EH (cell line): ENCODE measurements at places on chromosomes 1 and 21.

DNA sequence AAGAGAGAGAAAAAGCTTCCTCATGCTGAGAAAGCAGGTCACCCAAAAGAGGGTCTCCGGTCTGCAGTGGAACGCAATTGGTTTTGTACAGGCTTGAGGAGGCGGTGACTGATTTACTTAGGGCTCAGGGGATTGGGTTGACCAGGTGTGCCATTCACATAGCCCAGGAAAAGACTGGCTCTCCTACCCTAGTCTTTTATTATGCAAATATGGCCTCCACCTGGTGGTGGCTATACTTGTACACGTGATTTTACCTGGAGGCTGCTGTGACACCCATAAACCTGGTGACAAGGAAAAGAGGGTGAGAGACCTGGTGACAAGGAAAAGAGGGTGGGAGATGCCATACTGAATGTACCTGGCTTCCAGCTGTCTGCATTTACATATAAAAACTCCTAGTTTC lies 49.9 kb downstream of the DNTTIP2 start:
- DNase-seq, result no peak

- no peak for DNase-seq
Observed at GRCh38 chr1:183947988-183948387, 89.5 kb downstream of the COLGALT2 start.

DNA sequence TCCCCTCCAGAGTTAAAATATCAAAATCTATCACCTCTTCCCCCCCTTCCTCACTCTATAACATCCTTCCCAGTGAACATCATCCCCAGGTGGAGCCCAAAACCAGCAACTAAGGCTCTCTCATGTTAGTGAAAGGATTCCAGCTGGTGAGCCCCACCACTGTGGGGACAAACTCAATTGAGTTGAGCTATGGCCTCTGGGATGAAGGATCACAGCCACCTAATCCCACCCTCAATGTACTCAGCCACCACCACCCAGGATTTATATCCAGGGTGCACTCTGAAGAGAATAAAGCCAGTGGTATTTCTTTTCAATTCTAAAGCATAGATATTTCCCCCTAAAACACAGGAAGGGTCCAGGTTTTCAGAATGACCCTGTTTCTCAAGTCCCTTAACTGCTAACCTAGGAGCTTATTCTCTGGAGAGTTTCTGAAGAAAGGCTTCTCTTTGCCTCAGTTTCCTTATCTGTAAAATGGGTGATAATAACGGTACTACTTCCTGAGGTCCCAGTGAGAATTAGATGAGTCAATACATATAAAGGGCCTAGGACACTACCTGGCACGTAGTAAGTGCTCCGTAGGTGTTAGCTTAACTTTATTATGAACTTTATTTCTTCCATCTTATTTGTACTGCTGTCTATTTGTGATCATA lies 15.6 kb upstream of the BOLA1 start:
- DNase-seq, result no peak

- peak; percentile 82 for DNase-seq
Observed at GRCh38 chr1:186183219-186183618, 191.8 kb downstream of the TPR start.

GRCh38 chr1:232951180-232951579 lies 769 bp downstream of the NTPCR start:
- peak; percentile 30 for DNase-seq

GRCh38 chr1:54967372-54967771 lies 13.1 kb upstream of the TMEM61 start:
- DNase-seq, result peak; percentile 46

GRCh38 chr1:213828867-213829266 lies 158.9 kb upstream of the PROX1 start:
- no peak for DNase-seq

DNA sequence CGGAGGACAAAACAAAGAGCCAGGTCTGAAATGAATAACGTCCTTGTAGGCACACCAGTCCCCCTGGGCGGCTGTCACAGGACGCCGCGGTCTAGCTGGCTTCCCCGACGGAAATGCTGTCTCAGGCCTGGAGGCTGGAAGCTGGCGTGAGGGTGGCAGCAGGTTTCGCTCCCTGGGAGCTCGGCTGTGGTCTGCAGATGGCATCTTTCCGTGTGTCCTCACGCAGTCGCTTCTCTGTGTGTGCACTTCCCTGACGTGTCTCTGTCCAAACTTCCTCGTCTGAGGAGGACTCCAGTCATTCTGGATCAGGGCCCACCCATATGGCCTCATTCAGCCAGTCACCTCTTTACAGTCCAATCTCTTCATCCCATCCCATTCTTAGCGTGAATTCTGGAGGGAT lies 14.2 kb downstream of the TNFRSF14 start:
- DNase-seq, result peak; percentile 18

GRCh38 chr1:27507960-27508665 lies 18.1 kb upstream of the WASF2 start:
- no peak for DNase-seq

DNA sequence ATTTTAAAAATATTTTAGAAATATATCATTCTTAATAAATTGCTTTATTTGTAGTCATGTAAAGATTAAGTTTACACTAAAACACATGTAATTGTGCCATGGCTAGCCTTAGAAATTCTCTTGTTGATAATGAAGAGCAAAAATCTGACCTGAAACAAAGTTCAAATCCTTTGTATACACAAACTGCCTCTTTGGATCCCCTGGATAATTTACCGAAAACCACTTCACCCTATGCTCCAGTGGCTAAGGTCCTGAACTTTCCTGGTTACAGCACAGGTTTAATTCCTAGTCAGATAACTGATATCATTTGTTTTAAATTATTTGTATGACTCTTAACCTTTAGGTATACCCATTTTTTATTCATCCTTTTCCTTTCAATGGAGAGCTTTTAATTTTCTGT lies 1093.2 kb upstream of the ADGRL4 start:
- no peak for DNase-seq

DNA sequence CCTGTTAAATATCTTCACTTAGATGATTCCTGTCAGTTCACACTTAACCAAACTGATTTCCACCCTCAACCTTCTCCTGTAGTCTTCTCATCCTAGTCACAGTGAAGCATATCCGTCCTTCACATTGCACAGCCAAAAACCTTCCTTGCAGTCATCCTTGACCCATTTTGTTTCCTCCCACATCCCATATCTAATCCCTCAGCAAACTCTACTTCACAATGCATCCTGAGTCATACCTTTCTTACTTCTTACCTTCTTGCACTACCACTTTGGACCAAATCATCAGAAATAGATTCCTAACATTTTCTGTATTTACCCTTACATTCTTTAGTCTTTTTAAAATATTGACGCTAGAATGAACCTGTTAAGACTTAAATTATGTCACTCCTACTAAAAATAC lies 86.9 kb downstream of the OLFML2B start:
- DNase-seq, result no peak

DNA sequence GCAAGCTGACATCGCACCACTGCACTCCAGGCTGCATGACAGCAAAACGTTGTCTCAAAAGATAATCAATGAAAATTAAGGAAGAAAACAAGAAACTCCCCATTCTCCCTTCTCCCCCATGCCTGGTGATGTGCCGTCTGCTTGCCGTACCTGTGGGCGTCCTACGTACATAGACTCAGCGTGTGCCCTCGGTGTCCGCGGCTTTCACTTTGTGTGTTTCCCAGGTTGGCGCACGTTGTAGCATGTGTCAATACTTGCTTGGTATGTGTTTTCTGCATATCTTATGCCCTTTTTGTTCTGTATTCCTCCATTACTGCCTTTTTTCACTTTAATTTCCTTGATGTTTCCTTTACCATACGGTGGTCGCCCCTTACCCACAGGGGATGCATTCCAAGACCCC lies 53.8 kb downstream of the PCNT start:
- no peak for DNase-seq

DNA sequence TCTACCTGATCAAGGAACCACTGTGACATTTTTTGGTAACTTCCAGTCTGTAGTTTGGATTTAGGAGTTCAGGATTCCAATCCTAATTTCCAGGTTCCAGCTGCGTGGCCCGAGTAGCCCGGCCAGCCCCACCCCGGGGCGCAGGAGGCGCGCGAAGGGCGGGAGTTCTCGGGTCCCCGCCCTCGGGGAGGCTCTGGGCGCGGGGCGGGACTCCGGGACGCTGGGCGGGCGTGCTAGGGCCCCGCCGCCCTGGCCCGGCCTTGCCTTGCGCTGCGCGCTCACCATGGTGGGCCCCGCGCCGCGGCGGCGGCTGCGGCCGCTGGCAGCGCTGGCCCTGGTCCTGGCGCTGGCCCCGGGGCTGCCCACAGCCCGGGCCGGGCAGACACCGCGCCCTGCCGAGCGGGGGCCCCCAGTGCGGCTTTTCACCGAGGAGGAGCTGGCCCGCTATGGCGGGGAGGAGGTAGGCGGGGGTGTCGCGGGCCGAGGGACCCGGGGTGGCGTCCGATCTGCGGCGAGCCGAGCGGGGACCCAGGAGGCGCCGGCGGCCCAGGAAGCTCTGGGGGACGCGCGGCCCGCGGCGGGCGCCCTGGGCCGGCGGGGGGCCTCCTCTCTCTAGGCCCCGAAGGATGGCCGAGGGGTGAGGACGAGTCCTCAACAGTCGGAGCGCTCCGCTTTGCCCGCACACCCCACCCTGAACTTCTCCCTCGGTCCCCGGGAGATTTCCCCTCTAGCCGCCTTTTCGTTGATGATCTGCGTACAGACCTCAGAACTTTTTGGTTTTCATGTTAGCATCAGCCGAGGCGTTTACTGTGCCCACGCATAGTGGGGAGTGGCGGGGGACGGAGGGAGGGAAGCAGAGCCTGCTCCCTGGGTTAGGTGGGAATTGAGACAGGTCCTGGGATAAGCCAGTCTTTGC lies at the start of gene NENF:
TSS of gene NENF (plus strand) at position 260 of the 916 bp plus-strand sequence. CDS start at position 284, 24 bp downstream.
- DNase-seq, result peak; percentile 85

DNA sequence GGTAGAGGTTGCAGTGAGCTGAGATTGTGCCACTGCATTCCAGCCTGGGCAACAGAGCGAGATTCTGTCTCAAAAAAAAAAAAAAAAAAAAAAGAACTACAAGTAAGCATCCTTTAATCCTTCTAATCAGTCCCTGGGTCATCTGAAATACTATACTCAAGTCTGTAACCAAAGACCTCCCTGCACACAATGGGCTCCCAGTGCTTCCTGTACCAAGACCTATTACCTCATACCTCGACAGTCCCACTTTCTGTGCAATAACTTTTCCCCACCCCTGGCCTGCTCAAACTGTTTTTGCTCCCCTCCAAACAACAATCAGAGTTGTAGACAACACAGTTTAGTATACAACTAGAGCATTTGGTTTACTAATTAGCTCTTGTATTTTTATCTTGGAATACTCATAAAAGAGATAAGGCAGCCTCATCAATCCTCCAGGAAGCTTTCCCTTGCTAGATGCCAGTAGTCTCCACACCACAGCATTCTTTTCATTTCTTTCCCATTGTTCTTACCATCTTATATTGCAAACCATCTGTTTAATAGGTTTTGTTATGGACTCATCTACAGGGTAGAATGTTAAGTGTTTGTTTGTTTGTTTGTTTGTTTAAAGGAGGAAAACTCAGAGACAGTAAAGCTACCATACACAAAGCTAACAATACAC lies 19.2 kb upstream of the RLF start:
- peak; percentile 57 for DNase-seq

DNA sequence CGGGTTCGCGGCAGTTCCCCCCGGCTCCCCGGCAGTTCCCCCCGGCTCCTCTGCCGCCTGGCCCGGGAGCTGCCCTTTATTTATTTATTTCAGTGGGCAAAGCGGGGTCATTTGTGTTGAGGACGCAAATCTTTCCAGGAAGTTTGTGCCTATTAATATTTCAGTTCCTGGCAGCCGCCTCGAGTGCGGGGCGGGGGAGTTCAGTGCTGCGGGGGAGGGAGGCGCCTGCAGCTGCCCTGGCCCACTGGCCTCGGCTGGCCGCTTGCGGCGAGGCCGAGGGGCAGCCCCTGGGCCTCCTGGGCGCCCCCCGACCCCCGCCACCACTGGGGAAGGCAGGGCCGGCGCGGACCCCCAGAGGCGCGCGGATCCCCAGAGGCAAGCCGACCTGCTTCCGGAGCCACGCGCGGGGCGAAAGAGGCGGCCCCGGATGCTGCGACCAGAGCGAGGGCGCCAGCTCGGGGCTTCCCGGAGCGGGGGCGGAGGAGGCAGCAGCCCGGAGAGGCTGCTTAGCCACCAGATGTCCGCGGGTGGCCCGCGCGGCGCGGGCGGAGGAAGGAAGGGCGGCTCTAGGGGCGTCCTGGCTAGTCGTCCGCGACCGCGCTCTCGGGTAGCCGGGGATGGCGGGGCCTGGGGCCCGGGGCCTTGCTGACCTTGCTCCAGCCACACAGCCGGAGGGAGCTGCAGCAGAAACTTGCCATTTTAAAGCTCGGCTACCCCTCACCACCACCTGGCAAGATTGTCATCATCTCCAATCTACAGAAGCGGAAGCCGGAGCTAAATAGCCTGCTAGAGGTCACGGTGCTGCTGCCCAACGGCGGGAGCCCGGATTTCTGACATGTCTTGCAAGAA lies 48.0 kb downstream of the H3-3A start:
- peak; percentile 69 for DNase-seq

DNA sequence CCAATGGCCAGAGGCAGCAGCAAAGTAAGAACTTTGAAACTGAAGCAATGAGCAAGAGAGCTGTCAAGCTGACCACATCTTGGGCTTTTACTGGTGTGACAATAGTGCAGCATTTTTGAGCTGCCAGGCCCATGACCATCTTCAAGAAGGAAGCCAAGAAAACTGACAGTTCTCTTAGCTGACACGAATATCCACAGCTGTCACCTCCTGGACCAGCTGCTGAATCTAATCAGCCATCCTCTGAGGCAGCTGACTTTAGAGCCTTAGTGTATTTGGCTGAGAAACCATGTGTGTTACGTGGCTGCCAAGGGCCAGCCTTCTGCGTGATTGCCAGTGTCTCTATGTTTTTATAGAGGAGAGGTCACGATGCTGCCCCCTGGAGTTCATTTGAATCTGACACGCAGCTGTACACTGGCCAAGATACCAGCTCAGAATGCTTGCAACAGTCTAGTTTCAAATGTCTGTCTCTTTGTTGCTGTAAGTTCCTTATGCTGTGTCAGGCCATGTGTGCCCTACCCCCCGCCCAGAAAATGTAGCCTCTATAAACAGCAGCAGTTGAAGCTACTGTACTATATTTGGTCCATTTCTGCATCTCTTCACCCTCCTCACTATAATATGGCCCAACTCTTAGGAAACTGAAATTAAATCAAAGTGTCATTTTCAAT lies 39.7 kb downstream of the PALMD start:
- peak; percentile 95 for DNase-seq

DNA sequence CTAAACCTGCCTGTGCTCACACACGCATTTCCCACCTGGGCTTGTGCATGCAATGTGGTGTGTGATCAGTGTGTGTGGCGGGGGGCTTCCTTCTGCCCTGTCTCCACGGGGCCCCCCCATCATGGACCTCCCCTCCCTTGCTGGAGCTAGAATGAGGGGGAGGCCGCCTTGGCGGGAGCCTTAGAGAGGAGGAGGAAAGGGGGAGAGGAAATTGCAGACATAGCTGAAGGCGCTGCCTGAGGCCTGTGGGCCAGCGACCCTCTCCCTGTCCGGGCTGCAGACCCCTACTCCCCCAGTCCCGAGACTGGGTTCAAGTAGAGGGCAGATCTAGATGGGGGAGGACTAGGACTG lies 883 bp upstream of the EVA1B start:
- DNase-seq, result peak; percentile 19
